ENCODE measurements at places on chromosomes 11 and 22.

GRCh38 chr22:37193629-37194191 is 5.7 kb upstream of the C1QTNF6 start:
- DNase-seq, result no peak

DNA sequence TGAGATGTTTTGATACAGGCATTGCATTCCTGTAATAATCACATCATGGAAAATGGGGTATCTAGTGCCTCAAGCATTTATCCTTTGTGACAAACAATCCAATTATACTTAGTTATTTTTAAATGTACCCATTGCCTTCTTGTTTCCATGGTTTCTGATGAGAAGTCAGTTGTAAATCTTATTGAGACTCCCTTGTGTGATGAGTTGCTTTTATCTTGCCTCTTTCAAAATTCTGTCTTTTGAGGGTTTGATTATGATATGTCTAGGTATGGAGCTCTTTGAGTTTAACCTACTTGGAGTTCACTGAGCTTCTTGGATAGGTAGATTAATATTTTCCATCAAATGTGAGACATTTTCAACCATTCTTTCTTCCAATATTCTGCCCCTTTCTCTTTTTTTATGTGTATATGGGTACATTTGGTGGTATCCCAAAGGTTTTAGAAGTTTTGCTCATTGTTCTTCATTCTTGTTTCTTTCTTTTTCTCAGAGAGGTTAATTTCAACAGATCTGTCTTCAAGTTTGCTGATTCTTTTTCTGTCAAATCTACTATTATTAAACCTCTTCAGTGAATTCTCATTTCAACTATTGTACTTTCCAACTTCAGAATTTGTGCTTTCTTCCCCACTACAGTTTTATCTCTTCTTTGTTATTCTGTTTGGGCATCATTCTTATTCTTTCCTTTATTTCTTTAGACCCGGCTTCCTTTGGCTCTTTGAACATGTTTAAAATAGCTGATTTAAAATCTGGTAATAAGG is 13.7 kb downstream of the NAGA start:
- no peak for DNase-seq

- no peak for DNase-seq
Measured at GRCh38 chr11:69545976-69546617, 64.6 kb downstream of the LINC01488 start.

- peak; percentile 35 for DNase-seq
Measured at GRCh38 chr11:57800444-57801182, 39.0 kb downstream of the CTNND1 start.

DNA sequence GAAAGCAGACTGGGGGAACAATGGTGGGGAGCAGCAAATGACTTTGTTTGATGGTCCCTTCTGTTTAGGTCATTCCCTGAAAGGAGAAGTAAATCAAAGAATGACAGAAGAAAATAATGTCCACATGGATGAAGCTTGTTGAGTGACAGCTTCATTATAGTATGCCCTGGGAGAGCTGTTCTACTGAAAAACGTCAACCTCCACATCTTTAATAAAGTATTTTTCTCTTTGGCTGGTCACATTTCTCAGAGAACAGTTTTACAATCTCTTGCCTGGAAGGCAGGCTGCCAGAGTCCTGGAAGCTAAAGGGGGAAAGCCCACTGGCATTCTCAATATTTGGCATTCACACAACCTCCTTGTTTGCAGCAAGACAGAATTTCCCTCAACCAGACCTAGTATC is 287.9 kb downstream of the SWAP70 start:
- no peak for DNase-seq
